AG09309 (cell line): ENCODE measurements at places on chromosomes 16 and 17.

DNA sequence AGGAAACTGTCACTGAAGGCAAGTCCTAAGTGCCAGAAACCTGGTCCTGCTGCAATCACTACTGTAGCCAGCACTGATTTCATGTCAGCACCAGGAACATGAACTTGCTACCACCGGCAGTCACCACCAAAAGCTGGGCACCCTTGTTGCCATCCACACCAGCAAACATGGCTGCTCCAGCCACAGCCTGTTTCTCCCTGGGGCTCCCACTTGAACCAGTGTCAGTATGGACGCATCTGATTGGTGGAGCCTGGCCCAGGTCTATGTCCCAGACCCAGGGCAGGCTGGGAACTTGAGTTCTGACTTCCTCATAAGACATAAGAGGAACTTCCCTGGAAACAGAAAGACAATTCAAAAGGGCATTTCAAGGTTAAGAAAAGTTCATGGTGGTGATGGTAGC lies 56.5 kb downstream of the COPRS start:
- DNase-seq: no peak

DNA sequence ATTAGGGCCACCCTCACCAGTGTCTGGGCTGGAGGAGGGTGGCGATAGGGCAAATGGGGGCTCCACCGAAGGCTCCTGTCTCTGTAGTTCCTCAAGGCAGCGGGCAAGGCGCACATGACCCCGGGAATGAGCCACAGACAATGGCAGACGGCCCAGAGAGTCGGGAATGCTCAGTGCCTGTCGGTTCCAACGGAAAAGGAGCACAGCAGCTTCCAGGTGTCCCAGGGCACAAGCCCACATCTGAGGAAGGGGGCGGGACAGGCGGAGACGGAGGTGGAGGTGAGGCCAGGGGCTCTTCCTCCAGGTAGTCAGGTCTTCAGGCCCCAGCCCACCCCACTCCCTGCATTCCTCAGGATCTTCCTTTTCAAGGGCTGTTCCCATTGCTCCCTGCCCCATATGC lies 5.1 kb upstream of the SPAG7 start:
- no peak for DNase-seq

- no peak for DNase-seq
Observed at GRCh38 chr17:77297693-77298666, 157.2 kb downstream of the SEC14L1 start.

DNA sequence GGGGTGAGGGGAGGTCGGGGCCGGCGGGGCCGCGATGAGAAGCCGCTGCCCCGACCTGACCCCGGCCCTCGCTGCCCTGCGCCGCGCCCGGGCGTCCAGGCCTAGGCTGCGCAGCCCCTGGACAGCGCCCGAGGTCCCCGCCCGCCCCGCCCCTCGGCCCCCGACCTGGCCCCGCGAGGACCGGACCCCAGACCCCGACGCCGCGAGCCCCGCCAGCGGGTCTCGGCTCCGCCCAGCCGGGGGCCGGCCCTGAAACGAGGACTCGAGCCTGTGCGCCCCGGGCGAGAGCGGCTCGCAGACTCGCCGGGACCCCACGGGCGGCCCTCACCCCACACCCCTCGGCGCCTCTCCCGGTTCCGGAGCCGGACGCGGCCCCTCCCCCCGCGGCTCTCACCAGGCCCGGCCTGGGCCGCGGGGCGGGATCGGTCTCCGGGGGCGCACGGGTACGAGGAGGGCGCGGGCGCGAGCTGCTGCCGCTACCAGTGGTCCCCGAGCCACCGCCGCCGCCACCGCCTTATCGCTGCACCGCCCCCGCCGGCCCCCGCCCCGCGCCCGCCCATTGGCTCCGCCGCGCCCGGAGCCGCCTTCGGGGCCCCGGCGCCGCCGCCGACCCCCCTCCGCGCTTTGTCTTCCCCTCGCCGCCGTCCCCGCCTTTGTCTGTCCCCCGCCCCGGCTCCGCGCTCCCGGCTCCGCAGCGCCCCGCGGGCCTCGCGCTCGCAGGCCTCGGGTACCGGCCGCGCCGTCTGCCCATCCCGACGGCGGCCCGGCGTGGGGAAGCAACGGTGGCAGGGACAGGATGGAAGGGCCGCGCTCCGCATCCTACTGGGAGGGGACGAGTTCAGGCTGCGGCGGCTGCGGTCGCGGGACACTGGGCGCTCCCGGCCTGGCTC lies at the start of gene LIMD2:
LIMD2 (minus strand) TSS at position 488 of the 890 bp plus-strand sequence. CDS start 827 bp downstream, outside the sequence.
- no peak for DNase-seq

GRCh38 chr17:72613806-72614292 lies 478.6 kb downstream of the SLC39A11 start:
- no peak for DNase-seq

DNA sequence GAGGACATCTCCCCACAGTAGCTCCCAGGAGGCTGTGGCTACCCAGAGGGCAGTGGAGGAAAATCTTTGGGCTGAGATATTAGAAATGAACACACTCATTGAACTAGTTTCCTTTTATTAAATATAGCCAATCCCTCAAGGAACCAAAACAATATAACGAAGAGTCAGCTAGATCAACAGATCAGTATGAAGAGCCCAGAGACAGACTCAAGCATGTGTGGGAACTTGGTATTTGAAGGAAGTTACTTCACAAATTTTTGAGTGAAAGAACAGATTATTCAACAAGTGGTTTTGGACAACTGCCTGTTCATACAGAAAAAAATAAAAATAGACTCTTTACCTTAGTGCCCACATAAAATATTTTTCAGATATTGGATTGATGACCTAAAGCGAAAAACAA lies 183.6 kb upstream of the PMFBP1 start:
- peak; percentile 32 for DNase-seq

- DNase-seq: no peak
Observed at GRCh38 chr16:525123-525519, 2.4 kb upstream of the CAPN15 start.

- DNase-seq: no peak
Observed at GRCh38 chr17:45042346-45043120, 8.9 kb downstream of the DCAKD start.

GRCh38 chr17:7552621-7553051 lies 3.8 kb downstream of the TNFSF12 start:
- no peak for DNase-seq

DNA sequence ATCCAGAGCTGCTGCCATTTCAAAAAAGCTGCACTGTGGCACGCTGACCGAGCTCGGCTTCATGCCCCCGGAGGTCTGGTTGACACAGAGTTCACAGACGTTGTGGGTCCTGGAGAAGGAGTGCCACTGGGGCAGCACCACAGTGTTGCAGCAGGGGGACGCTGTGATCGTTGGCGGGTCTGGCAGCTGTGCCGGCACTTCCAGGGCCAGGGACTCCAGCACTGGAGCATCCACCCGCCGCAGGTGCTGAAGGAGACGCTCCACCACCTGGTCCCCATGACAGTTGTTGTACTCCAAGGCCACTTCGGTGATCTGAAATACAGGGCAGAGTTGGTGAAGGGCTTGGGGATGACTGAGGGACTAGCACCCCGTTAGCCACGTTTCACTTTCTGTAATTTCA lies 23.5 kb downstream of the SNN start:
- no peak for DNase-seq

DNA sequence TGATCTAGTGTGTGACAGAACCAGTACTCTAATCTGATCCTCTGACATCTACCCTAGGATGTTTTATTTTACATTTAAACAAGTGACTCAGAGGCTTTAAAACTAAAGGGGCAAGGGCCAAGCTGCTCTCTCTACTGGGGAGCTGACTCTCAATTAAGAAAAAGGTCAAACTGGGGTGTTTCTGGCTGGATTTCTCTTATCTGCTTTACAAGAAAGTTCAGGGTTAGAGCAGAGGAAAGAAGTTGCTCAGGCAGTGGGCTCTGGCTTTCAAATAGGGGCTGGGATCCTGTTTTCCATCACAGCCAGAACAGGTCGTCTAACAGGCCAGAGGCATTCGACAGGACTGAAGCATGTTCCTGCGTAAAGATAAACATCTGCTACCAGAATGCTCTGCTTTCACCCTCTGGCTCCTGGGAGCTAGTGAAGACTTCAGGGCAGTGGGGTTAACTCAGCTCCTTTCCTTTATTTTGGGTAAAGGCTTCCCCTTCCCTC lies 8.5 kb downstream of the MMP28 start:
- DNase-seq: no peak

- no peak for DNase-seq
Observed at GRCh38 chr16:49854188-49854795, 1.6 kb downstream of the ZNF423 start.

DNA sequence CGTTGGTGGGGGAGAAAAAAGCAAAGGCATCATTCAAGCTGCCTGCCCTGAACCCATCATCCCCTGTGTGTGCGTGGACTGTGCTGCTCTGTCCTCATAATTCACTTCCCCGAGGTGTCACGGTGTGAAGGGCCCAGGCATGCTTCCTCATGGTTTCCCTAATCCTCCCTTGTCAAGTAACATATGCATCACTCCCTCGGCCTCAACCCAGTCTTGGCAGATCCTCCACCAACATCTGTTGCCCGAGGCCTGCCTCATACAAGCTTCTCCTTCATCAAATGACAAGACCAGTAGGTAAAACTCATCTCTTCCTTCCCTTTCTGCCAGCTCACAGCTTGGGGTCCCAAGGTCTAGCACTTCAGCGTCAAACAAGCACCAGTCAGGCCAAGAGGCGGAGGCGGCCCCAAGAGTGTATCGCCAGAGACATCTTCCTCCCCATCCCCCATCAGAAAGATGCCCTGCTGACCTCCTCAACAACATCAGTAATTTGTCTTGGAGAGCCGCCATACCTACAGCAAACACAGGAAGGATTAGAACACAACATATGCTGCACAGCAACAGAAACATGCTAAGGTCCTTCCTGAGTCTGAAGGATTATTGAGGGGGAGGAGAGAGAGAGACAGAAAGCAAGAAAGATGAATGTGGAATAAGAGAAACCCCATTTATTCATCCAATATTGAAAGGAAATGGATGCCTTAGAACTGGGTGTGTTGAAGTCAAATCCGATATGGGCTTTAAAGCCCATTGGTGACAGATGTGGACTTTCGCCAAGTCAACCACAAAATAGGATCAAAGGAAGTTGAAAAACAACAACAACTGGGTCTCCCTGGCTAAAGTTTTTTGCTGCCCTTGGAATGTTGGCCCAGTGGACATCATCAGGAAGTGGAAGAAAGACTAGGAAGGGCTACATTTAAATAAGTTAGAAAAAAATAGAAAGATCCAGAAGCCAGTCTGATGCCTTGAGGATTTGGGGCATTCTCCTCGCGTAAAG lies 38.4 kb downstream of the SOX9 start:
- DNase-seq: no peak

DNA sequence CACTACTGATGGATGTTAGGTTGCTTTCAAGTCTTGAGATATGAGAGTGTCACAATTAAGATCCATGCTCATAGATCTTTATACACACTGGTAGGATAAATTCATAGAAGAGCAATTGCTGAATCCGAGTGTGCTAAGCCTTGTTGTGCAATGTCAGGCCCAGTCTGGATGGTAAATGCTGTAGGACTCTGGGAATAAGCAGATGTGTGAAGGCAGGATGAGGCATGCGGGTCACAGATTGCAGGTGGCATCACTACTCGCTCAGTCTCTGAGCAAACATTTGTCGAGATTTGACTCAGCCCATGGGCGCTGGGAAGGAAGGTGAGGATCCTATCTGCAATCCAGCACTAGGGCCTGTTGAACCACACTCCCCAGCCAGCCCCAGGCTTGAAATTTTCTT lies 40.7 kb downstream of the TMEM186 start:
- DNase-seq: no peak

GRCh38 chr16:86213437-86214205 lies 296.7 kb upstream of the FOXF1 start:
- no peak for DNase-seq

DNA sequence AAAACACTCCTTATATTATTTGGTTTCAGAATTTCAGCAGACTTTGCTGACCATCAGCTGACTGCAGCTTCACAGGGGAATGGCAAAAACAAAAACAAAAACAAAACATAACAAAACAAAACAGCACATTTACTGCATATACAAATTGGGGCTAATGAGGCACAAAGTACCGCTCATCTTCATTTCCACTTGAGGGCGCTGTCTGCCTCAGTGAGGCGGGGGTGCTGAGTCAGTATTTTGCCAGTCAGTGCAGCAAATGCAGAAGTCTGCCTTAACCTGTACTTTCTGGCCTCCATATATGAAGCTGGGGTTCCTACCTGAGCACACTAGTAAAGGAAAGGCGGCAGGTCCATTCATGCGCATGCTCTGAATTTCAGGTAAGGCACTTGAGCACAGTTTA lies 13.5 kb upstream of the DYNLRB2 start:
- DNase-seq: no peak

DNA sequence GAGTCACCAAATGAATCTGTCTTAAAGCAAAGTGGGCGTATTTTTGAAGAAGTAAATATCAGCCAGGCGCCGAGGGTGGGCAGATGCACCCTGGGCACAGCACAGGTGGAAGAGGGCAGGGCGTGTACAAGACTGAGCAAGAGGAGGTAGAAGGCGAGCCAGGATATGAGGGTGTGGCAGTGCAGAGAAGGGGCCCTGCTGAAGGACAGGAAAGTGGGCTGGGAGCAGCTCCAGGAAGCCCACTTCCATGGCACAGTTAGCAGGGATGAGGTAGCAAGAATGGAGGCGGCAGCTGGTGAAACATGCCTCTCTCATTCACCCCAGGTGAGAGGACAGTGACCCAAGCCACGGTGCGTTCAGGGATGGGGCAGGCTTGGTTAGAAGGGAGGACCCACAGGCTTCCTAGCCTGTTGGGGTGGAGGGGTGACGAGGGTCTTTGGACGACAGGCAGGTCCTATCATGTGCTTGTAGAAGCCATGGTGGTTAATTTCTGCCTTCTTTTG lies 149.3 kb downstream of the CLEC16A start:
- no peak for DNase-seq

GRCh38 chr17:73691321-73691766 lies 47.1 kb upstream of the SDK2 start:
- DNase-seq: no peak

DNA sequence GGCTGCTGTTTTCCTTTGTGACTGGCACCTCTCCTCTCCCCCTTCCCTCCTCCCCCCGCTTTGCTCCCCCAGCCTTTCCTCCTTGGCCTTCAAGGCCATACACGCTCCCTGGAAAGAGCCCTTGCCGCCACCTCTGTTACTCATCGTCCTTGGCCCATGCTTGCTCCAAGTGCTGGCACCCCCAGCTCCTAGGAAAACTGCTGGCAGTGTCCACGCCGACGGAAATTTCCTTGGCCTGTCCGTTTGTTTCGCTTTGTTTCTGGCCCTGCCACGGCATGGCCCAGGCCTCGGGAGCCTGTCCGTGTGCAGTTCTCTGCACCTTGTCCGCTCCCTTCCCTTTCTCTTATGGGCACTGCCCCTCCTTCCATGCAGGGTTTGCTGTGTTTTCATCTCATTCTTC lies 18.0 kb downstream of the CA5A start:
- DNase-seq: no peak

DNA sequence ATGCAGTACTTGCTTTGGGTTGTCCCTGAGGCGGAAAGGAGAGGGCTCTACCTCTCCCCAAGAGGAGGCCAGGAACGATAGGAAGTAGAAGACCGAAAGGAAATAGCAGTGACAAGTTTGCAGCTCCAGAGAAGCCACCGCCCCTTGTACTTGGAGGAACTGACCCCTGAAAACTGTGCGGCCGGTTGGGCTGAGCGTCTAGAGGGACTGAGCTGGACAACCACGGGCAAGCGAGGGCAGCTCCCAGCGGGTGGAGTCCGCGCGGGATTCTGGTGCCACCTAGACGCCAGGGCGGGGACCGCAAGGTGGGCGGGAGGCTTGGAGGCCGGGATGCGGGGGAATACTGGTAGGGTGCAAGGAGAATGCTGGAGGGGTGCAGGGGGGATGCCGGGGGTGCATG lies 1.3 kb upstream of the SLC6A4 start:
- no peak for DNase-seq
